ENCODE measurements at places on chromosomes 5 and 9. TPM values are rescaled to one million over a fixed set of nuclear protein-coding genes. Genes with fewer than 3 reads are reported as not detected.

- no peak for DNase-seq
Measured at GRCh38 chr9:104912606-104913005, 15.3 kb downstream of the ABCA1 start.

The PRDM9 gene
- total RNA-seq: not detected

- DNase-seq: peak; percentile 20
Measured at GRCh38 chr9:121289026-121289771, 21.2 kb downstream of the GSN start.

The SAXO1 gene
- 0.42 TPM for total RNA-seq

DNA sequence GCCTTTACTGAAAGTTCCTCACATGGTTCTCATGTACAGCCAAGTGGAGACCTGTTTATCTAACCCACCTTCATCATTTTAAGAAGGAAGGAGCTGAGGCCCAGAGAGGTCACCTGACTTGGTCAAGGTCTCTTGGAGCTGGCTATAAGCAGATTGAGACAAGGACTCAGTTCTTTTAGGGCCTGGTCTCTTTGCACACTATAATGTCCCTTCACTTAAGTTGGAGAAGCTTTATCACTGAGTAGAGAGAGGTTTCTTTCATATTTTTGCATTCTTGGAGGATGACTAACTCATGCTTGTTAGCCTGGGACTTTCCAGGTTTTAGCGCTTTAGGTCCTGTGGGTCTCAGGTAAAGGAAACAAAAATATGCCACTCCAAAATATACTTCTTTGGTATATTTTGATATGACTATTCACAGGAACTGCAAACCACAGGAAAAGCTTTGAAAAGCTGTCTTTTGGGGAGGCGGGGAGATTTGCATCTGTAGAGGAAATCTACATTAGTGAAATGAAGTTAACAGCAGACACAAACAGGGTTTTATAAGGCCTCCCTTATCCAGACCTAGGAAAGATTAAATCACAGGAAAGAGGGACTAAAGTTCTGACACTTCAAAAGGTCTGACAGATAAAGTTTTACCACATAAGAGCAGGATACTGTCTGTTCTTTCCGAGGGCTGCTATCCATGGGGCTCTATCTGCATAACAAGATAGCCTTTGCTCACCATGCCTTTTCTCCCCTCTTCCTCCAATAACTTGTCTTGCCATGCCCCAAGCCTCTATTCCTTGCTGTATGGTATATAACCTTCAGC lies 95.8 kb upstream of the ANKRD55 start:
- no peak for DNase-seq

DNA sequence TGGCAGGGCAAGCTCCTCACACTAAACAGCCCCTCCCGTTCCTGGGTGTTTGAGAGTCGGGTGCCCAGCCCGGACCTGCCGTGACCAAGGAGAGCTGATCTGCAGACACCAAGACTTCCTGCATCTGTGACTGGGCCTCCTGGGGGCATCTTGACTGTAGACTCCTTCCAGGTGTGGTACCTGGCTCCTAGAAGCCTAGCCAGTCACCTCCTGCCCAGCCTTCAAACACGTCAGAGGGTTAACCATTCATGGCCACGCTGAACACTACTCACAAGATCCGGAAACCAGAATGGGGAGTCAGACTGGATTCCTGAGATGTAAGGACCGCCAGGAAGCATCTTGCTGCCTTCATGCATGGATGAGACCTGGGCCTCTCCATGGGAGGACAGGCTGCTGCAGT lies 3.7 kb upstream of the LCN2 start:
- no peak for DNase-seq

Data from activated naive CD8-positive, alpha-beta T cell treated with anti-CD3 and anti-CD28 coated beads, Interleukin-2, amount 10 ng/mL, durations not matched to agents 7 days and 5 days (primary cell).